Stimulated activated CD8-positive, alpha-beta memory T cell treated with anti-CD3 and anti-CD28 coated beads, Interleukin-15, amount 100 ng/mL, for 24 hours (primary cell): ENCODE measurements at places on chromosomes 3 and 15.

DNA sequence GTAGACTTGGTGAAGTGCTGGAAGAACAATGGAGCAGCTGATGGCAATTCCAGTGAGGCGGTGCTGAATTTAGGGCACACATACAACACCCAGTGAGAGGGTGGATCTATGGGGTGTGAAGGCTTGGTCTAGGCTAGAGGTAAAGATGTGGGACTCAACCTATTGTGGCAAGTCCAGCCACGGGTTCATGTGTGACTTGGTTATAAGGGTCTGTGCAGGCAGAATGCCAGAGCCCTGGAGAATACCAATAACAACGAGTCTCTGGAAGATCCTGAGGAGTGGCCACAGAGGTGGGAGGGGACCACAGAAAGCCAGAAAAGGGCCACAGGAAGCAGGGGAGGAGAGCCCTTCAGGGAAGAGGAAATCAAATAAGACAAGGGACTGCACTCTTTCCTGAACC, 55.0 kb downstream of the VGLL4 start:
- DNase-seq: no peak

- no peak for DNase-seq
Measured at GRCh38 chr15:36284911-36285310, 294.5 kb upstream of the CDIN1 start.

- DNase-seq: no peak
Measured at GRCh38 chr15:67762610-67763368, 62.5 kb upstream of the SKOR1 start.

- DNase-seq: no peak
Measured at GRCh38 chr3:169591983-169592644, 71.4 kb downstream of the MECOM start.

DNA sequence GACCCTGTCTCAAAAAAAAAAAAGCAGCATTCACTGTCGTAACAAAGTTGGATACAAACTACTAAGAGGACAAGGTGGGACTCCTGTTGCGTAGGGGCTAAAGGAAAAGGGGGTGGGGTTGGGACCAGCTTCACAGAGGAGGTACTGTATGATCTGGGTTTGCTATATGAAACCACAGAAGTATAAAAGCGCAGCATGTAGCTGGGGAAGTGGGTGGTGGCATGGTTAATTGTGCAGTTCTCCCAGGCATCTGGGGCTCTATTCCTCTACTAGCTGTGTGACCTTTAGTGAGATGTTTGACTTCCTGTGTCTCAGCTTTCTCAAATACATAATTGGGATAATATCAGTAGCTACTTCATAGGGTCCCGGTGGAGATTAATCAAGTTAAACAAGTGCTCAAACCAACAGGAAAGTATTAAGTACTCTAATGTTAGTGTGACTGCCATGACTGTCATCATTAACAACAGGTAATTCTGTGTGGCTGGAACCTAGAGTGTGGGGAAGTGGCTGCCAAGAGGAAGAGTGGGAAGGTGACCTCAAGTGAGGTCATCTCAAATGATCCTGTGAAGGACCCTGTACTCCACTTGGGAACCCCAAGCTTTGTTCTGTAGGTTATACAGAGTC, 11.5 kb downstream of the PARP16 start:
- DNase-seq: no peak

- no peak for DNase-seq
Measured at GRCh38 chr3:17974206-17974841, 231.9 kb upstream of the TBC1D5 start.

GRCh38 chr3:135128818-135129217, 333.8 kb downstream of the EPHB1 start:
- no peak for DNase-seq

DNA sequence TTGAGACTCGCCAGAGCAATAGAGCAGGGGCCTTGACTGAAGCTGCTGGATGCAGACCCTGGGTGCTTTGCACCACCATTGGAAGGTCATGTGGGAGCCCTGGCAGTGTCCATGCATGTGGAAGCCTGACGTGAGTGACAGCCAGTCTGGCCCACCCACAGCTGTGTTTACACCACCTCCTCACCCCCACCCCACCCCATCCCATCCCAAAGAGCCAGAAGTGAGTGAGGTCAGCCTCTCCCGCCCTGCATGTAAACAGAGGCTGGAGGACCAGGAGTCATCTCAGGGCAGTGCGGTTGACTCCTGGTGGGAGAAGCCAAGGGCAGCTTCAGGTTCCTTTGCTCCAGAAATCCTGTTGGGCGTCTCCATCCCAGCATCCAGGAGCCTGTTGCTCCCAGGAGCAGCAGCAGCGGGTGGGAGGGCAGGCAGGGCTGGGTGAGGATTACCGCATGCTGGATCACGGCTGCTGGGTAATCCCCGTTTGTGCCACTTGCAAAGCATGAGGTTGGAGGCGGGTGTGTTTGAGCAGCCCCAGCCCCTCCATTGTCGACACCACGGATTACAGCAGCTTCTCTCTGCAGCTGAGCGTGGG, 44.6 kb downstream of the CORO2B start:
- DNase-seq: no peak

- DNase-seq: no peak
Measured at GRCh38 chr3:16130066-16130465, 44.4 kb upstream of the GALNT15 start.

DNA sequence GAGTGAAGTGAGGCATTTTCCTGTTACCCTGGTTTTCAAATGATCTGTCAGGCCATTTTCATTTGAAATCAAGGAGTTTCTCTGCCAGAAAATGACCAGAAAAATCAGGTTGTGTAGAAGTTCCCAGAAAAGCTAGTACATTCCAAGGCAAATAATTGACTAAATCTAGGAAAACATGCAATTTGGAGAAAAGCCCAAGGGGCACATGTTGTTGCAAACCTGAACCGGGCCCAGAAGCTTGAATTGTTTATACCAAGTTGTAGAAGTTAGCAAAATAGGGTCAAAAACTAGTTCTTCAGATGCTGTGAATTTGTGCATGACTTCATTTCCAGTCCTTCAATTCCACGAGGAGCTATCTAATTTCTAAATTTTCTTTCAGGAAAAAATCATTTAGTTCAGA, 31.0 kb downstream of the TRIM42 start:
- DNase-seq: no peak

DNA sequence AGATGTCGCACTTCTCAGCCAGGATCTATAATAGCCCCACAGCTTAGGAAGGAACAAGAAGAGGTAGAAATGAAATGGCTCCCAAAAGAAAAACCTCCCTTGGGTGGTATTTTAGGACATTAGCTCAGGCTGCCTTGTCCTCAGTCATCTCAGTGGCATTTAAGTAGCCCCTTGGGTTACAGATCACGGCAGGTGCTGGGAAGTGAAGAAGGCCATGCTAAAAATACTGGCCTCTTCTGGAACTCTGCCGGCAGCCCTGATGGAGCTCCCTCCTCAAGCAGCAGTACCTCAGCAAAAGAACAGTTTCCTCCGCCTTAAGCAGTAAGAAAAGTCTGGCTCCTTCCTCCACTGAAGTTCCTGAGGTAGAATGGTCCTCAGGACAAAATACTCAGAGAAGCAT, 7.3 kb upstream of the TPM1 start:
- no peak for DNase-seq

- DNase-seq: no peak
Measured at GRCh38 chr3:122890077-122890719, 95.3 kb downstream of the SLC49A4 start.

GRCh38 chr15:97189162-97189780, 771.2 kb upstream of the ARRDC4 start:
- DNase-seq: no peak

DNA sequence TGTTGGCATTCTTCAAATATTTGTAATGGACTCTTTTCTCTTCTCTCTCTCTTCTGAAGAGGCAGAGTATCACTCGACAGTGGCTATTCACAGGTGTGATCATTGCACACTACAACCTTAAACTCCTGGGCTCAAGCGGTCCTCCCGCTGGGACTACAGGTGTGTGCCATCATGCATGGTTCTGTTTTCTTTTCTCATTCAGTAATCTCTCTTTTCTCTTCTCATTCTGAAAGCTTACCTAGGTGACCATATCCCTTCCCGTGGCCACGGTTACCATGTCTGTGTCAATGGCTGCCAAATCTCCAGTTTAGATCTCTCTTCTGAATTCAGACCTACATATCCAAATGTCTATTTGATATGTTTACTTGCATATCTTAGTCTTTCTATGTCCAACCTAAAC, 96.3 kb downstream of the SOX2 start:
- DNase-seq: no peak

DNA sequence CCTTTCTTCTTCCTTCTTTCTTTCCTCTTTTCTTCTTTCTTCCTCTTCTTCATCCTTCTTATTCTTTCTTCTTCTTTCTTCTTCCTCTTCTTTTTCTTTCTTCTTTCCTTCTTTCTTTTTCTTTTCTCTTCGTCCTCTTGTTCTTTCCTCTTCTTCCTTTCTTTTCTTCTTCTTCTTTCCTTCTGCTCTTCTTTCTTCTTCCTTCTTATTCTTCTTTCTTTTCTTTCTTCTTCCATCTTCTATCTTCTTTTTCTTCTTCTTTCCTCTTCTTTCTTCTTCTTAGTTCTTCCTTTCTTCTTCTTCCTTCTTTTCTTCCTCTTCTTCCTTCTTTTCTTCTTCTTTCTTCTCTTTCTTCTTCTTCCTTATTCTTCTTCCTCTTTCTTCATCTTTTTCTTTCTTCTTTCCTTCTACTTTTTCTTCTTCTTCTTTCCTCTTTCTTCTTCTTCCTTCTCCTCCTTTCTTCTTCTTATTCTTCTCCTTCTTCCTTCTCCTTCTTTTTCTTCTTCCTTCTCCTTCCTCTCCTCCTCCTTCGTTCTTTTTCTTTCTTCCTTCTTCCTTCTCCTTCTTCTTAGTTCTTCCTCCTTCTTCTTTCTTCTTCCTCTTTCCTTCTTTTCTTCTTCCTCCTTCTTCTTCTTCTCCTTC, 37.8 kb downstream of the SPG21 start:
- DNase-seq: no peak

DNA sequence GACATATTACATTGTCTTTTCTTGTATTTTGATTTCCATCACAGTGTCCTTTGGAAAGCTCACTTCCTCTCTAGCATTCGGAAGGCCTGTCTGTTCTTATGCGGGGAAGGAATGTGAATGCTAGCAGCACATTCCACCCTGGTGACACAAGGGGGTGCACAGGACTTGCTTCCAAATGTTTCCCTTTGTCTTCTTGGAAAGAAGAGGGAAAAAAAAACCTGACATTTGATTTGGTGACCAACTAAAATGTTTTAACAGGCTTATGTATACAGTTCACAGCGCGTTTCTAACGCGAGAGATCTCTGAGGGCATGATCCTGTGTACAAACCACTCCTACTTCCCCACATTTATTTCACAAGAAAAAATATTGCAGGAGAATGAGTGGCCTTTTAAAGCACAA, 107.6 kb upstream of the FXR1 start:
- no peak for DNase-seq
